Activated naive CD4-positive, alpha-beta T cell treated with Interleukin-2 at 50 U/mL for 16 hours (primary cell): ENCODE measurements at places on chromosomes 1 and 21.

- DNase-seq, result no peak
Measured at GRCh38 chr1:98034505-98034904, 113.7 kb upstream of the DPYD start.

DNA sequence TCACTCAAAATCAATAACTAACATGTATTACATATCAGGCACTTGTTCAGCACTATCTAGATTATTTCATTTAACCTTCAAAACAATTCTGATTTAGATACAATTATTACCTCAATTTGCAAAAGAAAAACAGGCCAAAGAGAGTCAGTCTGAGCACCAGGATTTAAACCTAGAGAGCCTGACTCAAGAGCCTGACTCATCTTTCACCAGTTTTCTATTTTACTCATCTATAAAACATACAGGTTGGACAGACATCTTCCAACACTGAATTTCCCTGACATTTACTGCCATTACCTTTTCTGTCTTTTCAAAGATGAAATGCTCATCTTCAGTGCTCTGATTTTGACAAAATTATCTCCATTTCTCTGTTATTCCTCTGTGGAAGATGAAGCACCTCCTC, 116.5 kb downstream of the MRPL39 start:
- DNase-seq, result no peak

DNA sequence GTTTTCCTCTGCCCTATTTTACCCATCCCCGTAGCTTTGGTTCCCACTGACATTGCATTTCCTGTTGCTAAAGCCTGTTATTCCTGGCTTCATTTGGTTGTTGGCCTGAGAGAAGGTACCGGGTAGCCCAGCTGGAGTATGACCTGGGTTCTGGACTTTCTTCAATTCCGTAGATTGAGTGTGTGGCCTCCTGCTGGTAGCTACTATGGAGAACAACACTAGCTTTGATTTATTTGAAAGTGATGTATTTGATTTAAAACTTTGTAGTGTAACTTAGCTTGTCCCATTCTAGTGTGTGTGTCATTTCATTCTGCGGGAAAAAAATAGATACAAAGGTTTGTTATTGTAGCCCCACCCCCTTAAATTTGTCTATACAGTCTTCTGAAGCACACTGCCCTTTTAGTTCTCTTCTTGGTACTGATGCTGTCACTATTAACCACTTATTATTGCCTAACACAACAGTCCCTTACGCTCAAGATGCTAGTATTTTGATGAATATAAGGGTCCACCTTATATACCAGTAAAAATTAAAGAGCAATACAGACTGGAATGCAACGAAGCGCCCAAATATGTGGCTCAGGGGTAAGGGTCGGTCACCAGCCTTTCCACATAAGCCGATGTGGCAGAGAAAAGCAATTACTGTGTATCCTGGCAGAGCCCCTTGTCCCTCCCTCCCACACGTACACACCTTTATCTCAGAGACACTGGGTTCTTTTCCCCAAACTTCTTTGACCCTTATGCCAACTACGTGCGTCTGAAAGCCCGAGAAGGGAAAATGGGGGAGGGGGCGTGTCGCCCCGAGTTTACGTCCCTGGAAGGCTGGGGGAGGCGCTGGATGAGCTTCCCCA, 643 bp upstream of the MOV10 start:
- DNase-seq, result no peak

- DNase-seq, result no peak
Measured at GRCh38 chr1:167132301-167133010, 38.6 kb downstream of the STYXL2 start.

- no peak for DNase-seq
Measured at GRCh38 chr1:107138767-107139445, 1.9 kb upstream of the NTNG1 start.

- no peak for DNase-seq
Measured at GRCh38 chr1:160400646-160401486, 502 bp downstream of the VANGL2 start.

GRCh38 chr1:182484531-182485257, 34.7 kb downstream of the RGSL1 start:
- DNase-seq, result no peak

GRCh38 chr1:165717918-165718515, 19.7 kb upstream of the ALDH9A1 start:
- peak; percentile 12 for DNase-seq

DNA sequence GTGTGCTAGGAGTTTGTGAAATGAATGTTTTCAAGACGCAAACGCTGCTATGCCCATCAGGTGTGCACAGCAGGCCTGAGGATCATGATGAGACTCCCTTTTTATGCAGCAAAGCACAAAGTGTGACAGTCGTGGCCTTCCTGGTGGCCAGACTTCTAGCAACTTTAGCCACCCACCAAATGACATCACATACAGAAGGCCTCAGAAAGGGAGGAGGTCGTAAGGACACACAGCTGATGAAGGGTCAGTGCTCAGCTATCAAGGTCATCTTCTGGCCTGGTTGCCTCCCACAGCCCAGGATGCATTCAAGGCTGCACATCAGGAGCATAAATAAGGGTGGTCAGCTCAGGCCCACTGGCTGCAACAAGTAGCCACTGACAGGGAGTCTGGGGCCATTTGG, 36.6 kb downstream of the BMP8A start:
- no peak for DNase-seq

DNA sequence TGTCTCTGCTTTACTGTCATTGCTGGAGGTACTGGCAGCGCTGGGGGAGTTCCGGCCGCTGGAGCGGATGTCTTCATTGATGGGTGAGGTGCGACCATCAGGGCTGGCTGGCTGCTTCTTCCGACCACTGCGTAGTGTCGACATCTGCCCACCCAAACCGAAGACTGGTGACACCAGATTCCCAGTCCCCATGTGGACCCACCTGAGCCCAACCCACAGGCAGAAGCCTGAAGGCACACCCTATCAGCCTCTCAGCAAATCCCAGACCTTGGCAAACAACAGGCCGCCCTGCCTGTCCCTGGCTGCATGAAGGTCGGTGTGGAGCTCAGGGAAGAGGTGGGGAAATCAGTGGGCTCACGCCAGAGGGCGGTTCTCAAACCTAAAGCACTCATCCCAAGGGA, 44.8 kb downstream of the SLC45A1 start:
- no peak for DNase-seq

DNA sequence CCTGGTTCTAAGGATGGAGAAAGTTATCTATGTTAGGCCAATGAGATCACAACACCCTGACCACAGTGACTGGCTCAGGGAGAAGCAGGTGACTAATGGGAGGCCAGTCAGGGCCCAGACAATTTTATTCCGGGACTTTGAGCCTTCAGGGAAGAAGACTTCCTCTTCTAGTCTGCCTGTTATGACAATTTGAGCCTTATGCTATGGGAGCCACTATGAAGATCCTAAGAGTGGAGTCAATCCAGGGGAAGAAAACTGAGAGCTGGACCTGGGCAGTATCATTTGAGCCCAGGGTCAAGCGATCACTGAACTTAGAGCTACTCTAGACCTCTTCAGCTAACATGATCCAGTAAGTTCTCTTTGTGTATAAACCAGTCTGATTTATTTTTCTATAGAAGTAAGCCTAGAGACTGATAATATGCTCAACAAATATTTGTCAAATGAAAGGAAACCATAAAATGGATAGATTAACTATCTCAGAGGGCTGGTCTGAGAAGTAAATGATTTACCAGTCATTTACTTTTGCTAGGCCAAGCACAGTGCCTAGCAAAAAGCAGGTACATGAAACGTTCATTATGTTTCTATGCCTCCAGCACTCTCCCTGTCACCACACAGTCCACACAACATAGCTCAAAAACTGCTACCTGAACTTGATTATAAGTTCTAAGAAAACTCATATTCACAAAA, 4.2 kb upstream of the C1orf141 start:
- no peak for DNase-seq

DNA sequence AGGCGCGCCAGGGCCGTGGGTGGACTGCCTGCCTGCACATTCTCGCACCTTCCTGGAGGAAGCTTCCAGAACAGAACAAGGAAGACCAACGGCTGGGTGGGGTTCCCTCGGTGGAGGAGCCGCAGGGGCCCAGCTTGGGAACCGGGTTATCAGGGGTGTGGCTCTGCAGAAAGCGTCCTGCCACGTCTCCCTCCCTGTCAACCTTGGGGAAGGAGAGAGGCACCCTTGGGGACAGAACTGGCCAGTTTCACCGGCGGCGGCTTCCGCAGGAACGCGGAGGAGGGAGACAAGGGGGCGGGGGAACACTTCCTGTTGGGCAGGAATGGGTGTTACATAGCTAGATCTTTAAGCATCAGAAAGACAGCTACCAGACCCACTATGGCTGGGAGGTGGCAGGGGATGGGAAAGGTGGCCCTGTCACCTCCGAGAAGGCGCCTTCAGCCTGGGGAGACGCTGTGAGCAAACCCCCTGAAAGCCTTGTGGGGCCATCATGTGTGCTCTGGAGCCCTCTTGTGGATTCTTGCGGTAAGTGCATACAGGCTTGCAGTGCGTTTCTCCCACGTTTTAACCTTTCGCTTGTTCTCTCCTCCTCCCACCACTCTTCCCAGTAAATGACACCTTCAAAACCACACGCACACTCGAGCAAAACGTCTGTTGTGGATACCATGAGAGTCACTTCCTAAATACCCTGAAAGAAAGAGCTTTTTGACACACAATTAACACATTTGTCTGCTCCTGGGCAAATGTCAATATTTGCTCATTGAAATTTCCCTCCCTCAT, 3.8 kb upstream of the PLEKHA6 start:
- peak; percentile 79 for DNase-seq

DNA sequence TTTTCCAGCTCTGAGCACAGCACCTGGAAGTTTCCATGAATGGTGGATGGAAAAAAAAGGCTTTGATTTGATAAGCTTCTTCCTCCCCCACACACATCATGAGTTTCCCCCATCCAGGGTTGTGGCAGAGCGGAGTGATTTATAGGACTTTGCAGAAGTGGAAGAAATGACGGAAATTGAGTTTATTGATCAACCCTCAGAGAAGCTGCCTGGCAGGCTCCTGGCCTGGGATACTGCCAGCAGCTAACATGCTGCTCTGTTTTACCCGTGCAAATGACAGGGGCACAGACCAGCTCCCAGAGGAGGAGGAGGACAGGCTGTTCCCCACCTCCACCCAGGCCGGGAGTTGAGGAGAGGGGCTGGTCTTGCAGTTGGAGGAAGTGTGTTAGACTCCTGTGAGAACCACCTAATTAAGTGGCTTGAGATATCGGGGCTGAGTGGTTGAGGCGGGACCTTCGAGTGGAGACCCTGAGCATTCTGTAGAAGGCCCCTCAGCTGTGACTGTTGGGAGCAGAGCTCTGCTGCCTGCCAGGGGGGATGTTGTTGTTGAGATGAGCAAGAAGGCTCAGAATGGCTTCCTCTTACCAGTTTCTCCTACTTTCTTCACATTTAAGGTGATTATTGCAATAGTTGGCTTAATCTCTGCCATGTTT, 21.8 kb downstream of the ADORA1 start:
- no peak for DNase-seq

DNA sequence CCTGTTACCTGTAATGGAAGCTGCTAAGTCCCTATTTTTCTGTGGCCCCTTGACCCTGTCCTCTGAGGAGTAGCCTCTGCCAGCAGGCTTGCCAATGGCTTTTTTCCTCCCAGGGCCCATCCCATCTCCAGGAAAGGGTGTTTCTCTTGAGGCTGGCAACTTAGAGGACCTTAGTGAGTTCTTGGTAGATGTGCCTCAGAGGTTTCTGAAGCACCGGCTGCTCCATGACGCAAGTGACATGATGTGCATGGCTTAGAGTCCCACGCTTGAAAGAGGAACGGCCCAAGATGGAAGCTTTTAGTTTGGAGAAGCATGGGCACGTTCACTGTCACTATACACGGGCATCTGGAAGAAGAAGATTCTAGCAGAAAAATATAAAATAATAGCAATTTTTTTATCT, 63.0 kb downstream of the TGFB2 start:
- no peak for DNase-seq

DNA sequence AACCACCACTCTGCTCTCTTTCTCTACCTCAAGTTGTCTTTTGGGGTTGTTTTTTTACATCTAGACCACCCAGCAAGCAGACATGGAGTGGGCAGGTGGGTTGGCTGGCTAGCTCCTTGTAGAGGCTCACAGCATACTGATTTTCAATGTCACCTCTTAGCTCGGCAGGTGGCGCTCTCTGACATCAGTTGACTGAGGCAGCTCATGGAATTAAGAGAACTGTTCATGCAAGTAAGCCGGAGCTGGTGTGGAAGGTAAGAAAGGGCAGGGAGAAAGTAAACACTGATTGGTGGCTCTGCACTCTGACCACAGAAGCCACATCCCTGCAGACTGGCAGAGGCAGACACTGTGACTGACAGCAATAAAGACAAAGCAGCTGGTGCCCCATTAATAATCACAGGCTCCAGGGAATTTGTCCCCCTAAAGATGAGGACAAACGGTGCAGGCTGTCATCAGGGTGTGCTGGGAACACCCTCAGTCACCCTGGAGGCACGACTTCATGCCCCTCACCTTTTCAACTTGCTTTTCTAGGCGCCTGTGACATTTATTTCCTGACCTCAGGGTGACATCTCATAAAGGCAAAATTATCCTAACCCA, 226.8 kb downstream of the LMX1A start:
- no peak for DNase-seq

DNA sequence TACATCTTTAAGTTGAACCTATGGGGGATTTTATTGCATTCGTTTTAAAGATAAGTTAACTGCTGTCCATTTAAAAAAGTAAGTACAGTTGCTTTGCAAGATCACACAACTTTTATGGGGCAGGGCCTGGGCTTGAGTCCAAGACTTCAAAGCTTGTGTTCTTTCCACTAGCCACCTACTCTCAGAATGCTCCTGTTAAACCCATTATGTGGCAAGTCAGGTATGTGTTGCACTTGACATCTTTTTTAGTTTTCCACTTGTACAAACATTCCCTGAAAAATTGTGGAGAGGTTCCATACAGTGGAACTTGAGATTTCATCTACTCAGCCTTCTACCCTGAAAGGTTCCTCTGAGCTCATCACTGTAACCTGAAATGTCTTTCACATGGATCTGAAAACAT, 235.5 kb upstream of the SGIP1 start:
- DNase-seq, result no peak

DNA sequence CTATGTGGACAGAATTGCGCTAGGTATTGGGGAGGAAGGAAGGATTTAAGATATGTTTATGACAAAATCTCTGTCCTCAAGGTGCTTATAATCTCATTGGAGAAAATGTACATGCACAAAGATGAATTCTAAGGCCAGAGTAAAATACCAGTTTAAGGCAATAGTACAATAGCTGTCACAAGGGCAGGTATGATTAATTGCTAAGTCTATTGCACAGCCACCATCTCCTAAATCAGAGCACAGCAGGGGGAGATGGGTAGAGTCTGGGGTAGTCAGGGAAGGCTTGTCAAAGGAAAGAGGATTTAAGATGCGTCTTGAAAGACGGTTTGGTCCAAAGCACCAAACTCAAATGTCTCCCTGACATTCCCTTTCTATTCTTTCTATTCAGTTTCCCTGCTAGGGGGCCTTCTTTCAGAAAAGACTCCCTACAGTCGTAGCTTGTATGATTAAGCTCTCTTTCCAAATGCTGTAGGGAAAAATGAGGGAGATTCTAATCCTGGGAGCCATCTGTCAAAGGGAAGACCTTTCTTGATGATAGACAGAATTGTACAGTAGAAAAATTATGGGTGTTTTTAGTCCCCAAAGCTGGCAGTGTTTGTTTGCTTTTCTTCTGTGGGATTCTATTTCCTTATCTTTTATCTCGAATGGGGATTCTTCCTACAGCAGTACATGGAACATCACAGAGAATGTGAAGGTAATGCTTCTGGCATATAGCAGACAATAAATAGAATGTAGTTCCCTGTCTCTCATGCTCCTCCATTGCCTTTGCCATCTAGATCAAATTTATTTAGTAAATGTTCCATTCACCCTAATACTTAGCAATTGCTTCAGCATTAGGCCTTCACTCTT, 107.6 kb upstream of the NFIA start:
- no peak for DNase-seq

- DNase-seq, result no peak
Measured at GRCh38 chr1:228457017-228457395, 30.2 kb upstream of the RNF187 start.
